Fibroblast of upper back skin (primary cell): ENCODE measurements at places on chromosomes 2 and 18.

- no peak for DNase-seq
Observed at GRCh38 chr2:95377216-95378123, 25.0 kb upstream of the FAHD2A start.

DNA sequence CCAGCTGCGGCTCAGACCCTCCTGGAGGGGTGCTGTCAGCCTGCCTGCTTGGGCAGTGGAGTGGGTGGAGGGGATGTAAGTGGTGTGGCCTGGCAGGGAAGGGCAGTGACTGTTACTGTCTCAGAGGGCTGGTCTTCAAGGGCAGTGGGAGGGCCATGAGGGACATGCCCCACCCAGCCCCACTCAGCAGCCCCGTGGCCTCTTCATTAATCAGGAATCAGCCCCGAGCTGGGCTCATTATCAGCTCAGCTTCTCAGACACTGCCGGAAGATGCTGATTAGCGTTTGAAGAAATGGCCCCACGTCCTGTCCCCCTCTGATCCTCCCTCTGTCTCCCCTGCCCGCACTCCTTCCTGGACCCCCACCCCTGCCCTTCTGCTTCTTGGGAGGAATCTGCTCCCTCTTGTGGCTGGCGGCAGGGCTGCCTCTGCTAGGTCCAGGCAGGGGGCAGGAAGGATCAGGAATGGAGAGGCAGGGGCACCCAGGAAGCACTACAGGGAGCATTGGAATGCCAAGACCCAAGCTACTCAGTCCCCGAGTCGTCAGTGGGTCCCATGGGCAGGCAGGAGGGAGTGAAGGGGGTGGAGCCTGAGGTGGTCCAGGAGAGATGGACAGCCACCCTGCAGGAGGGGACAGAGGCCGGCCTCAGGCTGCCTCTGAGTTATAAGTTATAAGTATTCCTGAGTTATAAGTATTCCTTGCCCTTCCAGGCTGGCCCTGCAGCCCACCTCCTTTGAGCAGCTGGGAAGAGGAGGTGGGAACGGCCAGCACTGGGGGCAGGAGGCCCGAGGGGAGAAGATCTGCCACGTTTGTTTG, 7.0 kb downstream of the ASIC4 start:
- DNase-seq = peak; percentile 41

GRCh38 chr18:46754188-46754587, 2.7 kb downstream of the ST8SIA5 start:
- DNase-seq = no peak

DNA sequence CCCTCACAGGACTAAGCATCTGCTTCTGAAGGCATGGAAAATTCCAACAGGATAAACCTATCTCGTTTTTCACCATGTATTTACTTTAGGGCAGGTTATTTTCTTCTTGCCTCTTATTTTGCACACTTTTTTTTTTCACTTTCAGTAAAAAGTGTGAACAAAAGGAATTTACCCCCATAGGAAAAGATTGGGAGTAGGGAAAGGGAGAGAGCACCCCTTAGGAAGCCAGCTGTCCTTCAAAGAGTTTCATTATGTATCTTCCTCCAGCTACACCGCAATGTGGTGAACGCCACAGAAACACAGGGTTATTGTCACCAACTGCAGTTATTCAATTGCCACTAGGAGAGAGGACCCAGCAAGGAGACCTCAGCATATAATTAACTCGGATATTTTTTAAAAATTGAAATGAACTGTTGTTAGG, 286.2 kb upstream of the VRK2 start:
- peak; percentile 1 for DNase-seq

DNA sequence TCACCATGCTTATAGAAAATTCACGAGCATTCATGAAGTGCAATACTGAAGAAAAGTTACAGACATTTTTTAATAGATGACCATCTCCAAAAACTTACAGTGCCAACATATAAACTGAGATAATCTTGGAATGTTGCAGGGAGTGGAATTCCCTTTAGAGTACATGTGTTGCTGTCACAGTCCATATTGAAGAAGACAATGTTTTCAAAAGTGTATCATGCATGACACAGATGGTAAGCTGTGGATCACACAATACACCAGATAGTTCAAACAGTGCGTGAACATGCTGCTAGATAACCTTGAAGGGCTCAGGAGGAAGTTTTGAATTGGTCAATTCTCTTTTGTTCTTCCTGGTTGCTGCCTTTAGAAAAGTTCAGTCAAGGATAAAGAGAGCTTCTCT, 1644.3 kb upstream of the NXPH2 start:
- no peak for DNase-seq

DNA sequence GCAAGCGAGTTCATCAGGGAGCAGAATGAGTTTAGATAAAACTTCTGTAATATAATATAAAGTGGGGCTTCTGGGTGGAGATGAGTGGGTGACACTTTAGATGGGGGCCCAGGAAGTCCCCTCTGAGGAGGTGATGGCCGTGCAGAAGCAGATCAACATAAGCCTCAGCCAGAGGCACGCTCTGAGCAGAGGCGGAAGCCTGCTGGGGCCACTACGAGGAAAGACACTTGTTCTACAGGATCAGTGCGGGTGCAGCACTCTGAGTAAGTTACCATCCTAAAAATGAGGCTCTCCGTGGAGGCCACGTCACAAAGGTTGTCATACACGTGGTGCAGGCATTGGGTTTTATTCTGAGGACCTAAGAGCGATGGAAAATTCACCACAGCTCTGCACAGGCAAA, 22.3 kb downstream of the TMEM18 start:
- DNase-seq = no peak

DNA sequence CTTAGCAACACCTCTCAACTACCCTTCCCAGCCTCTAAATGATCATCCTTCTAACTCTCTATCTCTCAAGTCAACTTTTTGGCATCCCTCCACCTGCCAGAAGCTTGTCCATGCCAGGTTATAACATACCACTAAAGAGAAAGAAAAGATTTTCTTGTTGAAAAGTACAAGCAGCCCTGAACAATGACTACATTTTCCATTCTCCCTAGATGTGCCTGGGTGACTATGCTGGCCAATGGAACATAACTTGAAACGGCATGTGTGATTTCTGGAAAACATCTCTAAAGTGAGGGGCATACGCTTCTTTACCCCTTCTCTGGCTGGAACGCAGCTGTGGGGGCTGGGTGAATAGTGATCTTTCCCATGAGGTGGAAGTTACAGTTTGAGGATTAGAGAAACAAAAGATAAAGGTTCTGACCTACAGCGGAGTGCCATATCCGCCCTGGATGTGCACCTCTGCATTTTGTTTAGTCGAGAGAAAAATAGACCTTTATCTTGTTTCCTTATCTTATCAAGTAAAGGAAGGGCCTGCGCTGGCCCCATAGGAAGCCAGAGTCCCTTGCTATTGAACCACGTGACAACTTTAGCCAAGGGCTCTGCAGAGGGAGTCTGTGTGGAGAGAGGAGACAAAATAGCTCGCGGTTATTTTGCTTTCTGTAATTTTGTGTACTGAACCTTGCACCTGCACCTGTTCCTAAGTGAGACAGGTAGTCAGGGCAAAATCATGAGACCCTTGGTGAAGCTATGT, 436.8 kb downstream of the TGIF1 start:
- no peak for DNase-seq
